ENCODE measurements at places on chromosomes 5 and 9.

GRCh38 chr9:68947842-68948569, 65.9 kb downstream of the PRKACG start:
- no peak for DNase-seq

DNA sequence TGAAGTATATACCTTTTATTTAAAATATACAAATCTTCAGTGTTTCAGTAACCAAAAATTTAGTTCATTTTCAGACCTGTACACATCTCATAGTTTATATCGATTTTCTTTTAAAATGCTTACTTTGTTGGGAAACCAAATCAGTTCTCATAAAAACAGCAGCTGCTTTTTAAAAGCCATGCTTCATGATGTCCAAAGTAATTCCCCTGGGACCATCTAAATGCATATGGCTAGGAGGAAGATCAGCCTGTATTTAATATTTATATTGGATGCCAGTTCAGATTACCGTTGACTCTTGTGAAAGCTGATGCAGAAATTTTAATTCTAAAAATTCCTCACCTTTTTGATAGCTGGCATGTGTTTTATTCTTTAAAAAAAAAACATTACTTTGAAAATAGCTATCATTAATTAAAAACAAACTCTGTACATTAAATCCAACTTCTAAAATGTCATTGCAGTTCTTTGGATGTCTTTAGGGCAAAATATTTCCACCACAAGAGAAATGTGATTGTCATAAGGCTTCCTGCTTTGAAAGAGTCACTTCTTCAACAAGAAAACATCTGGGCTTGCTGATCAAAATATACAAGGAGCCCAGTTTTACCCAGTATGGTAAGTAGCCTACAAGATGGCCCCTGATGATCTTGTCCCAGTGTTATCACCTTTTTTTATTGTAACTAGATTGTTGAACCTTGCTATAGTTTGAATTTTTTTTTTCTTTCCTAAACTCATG, 1242.9 kb upstream of the CDH6 start:
- DNase-seq: no peak

- no peak for DNase-seq
These were observed 1043.0 kb upstream of the DMAC1 start for GRCh38 chr9:8842402-8843193.

- DNase-seq: no peak
These were observed 57.3 kb upstream of the LRRC70 start for GRCh38 chr5:62521319-62521718.

GRCh38 chr9:128384801-128385495, 13.8 kb downstream of the URM1 start:
- DNase-seq: no peak

DNA sequence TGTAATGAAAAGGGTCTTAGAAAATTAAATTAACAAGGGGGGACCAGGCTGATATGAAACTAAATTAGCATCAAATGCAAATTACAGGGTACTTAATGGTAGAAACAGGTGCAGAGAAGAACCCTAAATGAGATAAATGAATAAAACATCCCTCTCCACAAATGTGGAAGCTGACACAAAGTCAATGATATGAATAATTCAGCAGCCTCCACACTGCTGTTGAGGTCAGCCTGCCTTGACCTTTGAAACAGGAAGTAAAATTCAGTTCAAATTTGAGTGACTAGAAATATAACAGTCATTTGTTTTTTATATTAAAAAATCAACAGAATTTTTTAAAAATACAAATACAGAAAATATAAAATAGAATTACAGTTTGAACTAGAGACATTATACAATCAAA, 40.0 kb downstream of the EBF1 start:
- no peak for DNase-seq

DNA sequence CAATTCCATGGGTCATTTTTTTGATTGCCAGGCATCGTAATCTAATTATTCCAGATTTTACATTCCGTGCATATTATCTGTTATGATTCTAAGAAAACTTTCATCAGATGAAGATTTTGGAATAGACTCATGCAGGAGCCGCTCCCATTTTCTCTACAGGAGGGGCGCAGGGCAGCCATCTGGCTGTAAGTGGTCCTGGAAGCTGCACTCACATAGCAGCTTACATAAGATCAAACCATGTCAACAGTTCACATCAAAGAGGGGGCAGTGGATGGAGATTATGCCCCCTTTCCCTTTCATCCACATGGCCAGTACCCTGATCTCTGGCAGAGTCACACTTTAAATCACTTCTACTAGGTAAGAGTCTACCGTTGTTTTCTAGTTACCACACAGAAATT, 73.3 kb upstream of the PCA3 start:
- no peak for DNase-seq

DNA sequence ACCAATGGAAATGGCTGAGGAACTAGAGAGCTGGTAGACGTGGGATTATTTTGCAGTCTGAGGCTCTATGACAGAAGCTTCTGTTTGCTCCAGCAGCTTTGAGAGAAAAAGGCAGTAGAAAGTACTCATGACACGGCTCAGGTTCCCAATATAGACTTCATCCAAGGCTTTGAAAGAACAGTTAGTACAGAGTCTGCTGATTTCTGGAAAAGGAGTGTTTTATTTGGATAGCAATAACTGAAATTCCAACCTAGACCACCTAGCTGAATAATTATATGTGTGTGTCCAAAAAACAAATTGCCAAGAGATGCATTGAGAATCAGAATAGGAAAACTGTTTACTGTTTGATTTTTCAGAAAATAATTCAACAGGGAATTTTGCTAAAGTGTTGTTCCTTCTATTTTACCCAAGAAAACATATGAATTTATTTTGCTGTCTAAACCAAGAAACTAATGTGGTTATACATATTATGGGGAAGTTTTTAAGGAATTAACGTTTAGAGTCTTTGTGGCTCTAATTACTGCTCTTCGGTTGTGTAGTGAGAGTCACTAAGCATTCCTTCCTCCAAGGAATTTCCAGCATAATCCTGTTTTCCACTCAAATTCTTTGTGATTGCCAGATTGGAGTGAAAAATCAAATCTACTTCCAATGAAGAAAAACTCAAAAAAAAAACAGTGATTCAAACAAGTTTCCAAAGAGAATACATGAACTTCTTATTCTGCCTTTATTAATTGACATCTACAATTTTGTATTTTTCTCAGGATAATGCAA, 18.1 kb upstream of the MTX3 start:
- DNase-seq: no peak

DNA sequence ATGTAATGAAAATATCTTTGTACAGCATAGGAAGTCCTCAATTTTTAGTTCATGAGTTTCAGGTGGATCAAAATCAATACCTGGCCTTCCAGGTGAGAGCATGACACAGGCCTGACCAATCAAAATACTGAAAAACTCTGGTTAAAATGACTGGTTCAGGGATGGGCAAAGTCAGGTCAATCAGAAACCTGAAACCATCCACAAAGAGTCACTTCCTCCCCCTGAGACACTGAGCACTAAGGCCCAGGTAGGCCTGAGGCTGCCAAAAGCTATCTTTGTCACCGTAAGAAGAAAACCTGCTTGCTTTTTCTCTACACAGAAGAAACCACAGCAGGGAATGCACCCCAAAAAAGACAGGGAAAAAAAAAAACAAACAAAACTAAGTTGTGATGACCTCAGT, 444.8 kb downstream of the TLR4 start:
- DNase-seq: no peak

DNA sequence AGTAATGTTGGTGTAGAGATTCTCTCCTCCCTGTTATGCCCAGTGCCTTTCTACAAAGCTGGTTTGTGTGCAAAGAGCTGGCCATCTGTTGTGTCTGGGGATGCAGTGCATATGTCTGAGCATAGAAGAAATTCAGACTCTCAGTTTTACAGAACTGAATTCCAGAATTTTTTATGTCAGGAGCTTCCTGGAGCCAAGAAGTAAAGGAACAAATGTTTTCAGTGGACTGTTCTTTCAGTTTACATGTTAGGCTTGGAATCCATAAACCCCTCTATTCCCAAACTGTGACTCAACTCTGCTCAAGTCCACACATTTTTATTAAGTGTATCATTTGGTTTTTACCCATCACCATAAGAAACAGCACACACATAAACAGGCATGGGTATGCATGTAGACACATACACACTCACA, 366.0 kb downstream of the BRINP1 start:
- DNase-seq: no peak

DNA sequence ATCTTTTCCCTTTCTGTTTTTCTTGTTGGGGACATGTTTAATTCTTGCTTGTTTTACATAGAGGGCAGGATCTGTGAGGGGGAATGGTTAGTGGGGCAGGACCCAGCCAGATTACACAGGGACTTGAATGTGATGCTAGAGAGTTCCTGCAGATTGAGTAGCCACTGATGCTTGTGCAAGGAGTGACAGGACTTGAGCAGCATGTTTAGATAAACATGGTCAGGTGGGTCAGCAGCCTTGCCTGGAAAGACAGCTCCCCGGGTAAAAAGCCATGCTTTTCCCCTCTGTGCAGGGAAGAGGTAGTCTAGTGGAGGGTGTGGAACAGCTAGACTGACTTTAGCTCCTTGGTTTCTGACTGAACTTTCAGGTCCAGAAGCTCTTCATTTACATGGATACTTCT, 261.2 kb downstream of the AOPEP start:
- DNase-seq: no peak

DNA sequence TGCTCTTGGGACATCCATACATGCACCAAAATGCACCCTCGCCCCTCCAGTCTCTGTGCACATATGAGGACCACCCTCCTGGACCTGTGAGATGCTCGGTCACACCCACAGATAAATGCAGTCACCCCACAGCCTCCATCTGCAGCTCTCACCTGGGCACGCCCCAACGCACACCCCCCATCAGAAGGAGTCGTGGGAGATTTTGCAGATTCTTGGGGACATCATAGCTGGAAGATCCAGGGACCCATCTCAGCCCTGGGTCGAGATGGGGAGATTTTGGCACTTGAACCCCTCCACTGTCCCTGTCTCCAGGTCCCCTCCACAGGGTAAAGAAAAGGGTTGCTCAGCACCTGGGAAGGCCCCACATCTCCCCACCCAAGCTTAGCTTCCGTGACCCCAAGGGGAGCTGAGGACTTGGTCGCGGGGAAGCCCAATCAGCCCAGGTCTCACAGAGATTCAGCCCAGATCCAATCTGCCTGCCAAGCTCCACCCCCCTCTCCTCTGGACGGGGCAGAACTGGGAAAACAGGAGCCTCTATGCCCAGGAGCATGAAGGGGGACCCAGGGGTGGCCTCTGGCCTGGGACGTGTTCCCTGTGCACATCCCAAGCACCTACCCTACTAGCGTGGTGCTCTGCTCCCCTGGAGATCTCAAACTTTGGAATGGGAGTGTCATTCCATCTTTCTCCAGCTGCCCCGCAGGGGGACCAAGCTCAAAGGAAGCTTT, 89.2 kb upstream of the LMX1B start:
- no peak for DNase-seq

DNA sequence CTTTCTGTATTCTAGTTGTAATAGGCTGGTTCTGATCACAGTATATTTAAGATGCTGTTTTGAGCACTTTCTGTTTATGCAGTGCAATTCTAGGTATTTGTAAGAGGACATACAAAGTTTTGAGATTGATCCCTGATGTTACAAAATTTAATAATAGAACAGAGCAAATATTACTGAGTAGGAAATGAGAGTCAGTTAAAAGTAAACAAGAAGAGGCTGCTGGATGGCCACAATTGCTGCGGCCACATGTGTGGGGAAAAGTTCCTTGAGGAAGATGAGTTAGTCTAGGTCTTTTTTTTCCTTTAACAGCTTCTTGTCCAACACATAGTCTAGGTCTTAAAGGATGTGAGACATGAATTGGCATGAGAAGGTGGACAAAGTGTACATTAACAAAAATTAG, 11.3 kb downstream of the EHMT1 start:
- peak; percentile 22 for DNase-seq

- no peak for DNase-seq
These were observed 146.4 kb upstream of the PPP1R26 start for GRCh38 chr9:135332979-135333748.

- DNase-seq: no peak
These were observed 594.7 kb upstream of the WWC1 start for GRCh38 chr5:167696558-167697314.

GRCh38 chr5:111308951-111309350, 84.8 kb downstream of the CAMK4 start:
- DNase-seq: no peak

- peak; percentile 73 for DNase-seq
These were observed 211.6 kb downstream of the MAST4 start for GRCh38 chr5:66807743-66808142.

DNA sequence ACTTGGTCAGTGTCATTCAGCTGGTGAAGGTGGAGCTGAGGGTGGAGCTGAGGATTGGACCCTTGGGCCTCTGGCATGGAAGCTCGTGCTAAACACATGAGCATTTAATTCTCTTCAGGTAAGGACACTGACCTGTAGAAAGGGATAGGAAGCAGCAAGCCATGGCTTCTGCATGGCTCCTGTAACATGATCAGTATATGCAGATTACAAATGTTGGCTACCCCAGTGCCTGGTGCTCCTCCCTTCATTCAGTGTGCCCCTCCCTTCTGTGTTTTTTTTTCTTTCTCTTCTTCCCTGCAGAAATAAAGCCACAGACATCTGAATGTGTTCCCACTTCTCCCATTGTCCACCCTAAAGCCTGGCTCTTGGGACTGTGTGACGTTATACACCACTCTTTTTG, 52.9 kb downstream of the ARHGAP26 start:
- DNase-seq: peak; percentile 37

GRCh38 chr9:4774209-4774608, 18.5 kb upstream of the RCL1 start:
- DNase-seq: peak; percentile 90

DNA sequence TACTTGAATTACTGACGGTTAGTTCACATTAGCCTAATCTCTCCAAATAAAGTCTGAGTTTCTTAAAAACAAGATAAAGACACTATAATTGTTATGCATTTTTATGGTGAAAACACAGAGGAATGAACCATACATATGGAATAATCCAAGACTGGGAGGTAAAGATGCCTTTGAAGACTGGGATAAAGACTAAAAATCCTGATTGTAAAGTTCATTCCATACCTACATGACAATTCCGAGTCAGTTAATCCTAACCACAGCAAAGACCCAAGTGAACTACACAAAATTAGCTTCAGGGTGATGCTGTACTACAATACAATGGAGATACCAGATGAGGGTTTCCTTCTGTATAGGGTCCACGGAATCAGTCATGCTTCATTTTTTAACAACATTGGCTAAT, 6.3 kb downstream of the AP3B1 start:
- DNase-seq: no peak

DNA sequence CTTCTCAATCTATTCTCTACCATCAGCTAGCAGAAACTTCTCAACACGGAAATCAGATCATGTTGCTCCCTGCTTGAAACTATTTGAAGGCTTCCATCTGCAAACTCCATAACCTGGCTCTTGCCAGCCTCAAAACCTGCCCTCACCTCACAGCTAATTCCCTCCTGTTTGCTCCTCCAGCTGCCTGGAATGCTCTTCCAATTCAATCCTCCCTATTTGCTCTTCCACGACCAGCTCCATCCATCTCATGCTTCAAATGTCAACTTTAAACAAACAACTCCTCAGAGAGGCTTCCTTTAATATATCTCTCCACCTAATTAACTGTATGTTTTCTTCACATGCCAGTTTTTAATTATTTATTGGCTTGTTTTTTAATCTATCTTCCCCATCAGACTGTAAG, 1.5 kb downstream of the PLAA start:
- no peak for DNase-seq
